ENCODE measurements at places on chromosomes 4 and X. TPM values are rescaled to one million over a fixed set of nuclear protein-coding genes. Genes with fewer than 3 reads are reported as not detected.

The CTPS2 gene
- 4.4 TPM for polyA plus RNA-seq

The JCHAIN gene
- polyA plus RNA-seq, result 0.81 TPM

The CLDN22 gene
- not detected for polyA plus RNA-seq

The ZNF81 gene
- polyA plus RNA-seq, result 2.6 TPM

The ENPEP gene
- polyA plus RNA-seq, result not detected

The LRIT3 gene
- polyA plus RNA-seq, result not detected

The HGFAC gene
- polyA plus RNA-seq, result not detected

Measured in naive thymus-derived CD4-positive, alpha-beta T cell (primary cell).